ENCODE measurements at places on chromosomes 16 and 17. TPM values are rescaled to one million over a fixed set of nuclear protein-coding genes. Genes with fewer than 3 reads are reported as not detected.

The CLEC10A gene
- 3.1 TPM for total RNA-seq

The SYT17 gene
- total RNA-seq = 4.9 TPM

The AOC2 gene
- 2.4 TPM for total RNA-seq

The CBLN1 gene
- total RNA-seq = 0.33 TPM

The ASPA gene
- 0.89 TPM for total RNA-seq

The KIF18B gene
- total RNA-seq = under 0.01 TPM

The GAST gene
- total RNA-seq = not detected

The STAC2 gene
- not detected for total RNA-seq

The ALOX12 gene
- not detected for total RNA-seq

The KRTAP3-2 gene
- not detected for total RNA-seq

The RTN4RL1 gene
- 1.8 TPM for total RNA-seq

The SLC5A2 gene
- total RNA-seq = 0.14 TPM

The CFAP97D1 gene
- total RNA-seq = not detected

The EFNB3 gene
- total RNA-seq = 0.33 TPM

The UBE2O gene
- 71.5 TPM for total RNA-seq

The SOST gene
- total RNA-seq = not detected

The FOXF1 gene
- total RNA-seq = 0.56 TPM

The SMIM36 gene
- not detected for total RNA-seq

The TP53TG3 gene
- not detected for total RNA-seq

The CMTM1 gene
- total RNA-seq = 0.84 TPM

The SCNN1B gene
- 0.08 TPM for total RNA-seq

The SLC12A3 gene
- total RNA-seq = not detected

The SLFN5 gene
- total RNA-seq = 7.8 TPM

The TBC1D3K gene
- not detected for total RNA-seq

The CDH11 gene
- total RNA-seq = 5.3 TPM

The CORO6 gene
- total RNA-seq = 0.23 TPM

The ZNF423 gene
- 1.6 TPM for total RNA-seq

The RPL13 gene
- total RNA-seq = 2,122 TPM

The DBNDD1 gene
- total RNA-seq = 0.09 TPM

The TMEM235 gene
- total RNA-seq = not detected

The SEZ6L2 gene
- total RNA-seq = 0.37 TPM

The KCNJ18 gene
- not detected for total RNA-seq

The GRIN2A gene
- total RNA-seq = 0.08 TPM

The FBXW10 gene
- 0.05 TPM for total RNA-seq

The SOX15 gene
- not detected for total RNA-seq

The RHBDL1 gene
- total RNA-seq = 0.67 TPM

The KRT12 gene
- total RNA-seq = not detected

The SPAG7 gene
- 19.8 TPM for total RNA-seq

The GUCY2D gene
- not detected for total RNA-seq

The CNTNAP1 gene
- 0.70 TPM for total RNA-seq

The CD300E gene
- total RNA-seq = 0.75 TPM

The PER1 gene
- total RNA-seq = 71.6 TPM

The CCDC200 gene
- not detected for total RNA-seq

The KRTAP2-1 gene
- total RNA-seq = not detected

The KCNH4 gene
- not detected for total RNA-seq

The FOXJ1 gene
- total RNA-seq = 1.5 TPM

The HSPB9 gene
- total RNA-seq = 0.17 TPM

The LRRC36 gene
- total RNA-seq = 0.08 TPM

The FAM234A gene
- 29.0 TPM for total RNA-seq

The NRN1L gene
- 0.33 TPM for total RNA-seq

The GRAP gene
- total RNA-seq = 6.5 TPM

The LCMT1 gene
- total RNA-seq = 4.8 TPM

The ARL5C gene
- total RNA-seq = not detected
